Stimulated activated CD4-positive, alpha-beta T cell treated with anti-CD3 and anti-CD28 coated beads, Interleukin-12 subunit alpha, Interleukin-12 subunit beta, amount 100 ng/mL, for 4 hours (primary cell): ENCODE measurements at places on chromosomes 4 and X.

- no peak for DNase-seq
Measured at GRCh38 chr4:17619416-17620105, 5.1 kb downstream of the MED28 start.

DNA sequence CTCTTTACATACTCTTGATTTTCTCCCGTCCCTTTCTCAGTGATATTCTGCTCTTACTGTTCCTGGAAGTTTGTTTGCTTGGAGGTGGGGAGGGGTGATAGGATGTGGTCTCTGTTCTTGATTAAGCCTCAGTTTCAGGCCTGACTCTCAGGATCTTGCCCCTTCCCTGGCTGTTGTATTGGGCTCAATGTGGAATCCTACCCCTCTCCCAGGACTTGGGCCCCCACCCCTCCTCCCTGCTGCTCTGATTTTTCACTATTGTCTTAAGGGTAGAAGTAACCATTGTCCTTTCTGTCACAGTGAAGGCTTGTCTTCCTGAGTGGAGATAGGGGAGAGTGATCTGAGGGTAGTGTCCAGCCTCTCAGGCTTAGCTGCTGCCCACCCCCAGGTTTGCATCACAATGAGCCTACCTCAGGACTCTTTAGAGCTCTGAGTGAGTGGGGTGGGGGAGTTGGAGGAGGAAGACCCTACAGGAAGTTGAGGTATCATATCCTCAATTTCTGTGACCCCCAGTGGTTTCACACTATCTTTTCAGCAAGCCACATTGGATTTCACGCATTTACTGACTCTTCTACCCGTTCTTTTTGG lies 16.5 kb downstream of the CDKL5 start:
- DNase-seq: no peak

GRCh38 chr4:184748251-184748652 lies 14.4 kb upstream of the CENPU start:
- no peak for DNase-seq

- no peak for DNase-seq
Measured at GRCh38 chrX:10048707-10049106, 81.5 kb downstream of the CLDN34 start.

DNA sequence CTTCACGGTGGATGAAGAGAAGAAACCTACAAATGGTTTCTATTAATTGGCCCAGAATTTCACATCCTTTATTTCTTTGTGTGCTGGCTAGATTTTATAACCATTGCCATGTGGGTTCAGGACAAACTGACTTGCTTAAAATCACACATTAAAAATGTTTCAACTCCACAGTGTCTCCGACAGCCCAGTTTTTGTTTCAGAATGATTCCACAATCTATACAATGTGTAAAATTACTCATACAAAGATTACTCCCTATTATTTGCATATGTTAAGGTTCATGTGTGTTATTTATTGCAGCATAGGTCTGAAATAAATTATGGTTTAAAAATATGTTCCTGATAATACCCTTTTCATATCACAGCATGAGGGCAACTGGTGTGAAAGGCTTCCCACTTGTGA lies 20.6 kb downstream of the DCHS2 start:
- no peak for DNase-seq

GRCh38 chr4:119238068-119238722 lies 25.7 kb downstream of the USP53 start:
- DNase-seq: no peak

GRCh38 chr4:102318105-102318504 lies 27.2 kb downstream of the SLC39A8 start:
- DNase-seq: no peak

DNA sequence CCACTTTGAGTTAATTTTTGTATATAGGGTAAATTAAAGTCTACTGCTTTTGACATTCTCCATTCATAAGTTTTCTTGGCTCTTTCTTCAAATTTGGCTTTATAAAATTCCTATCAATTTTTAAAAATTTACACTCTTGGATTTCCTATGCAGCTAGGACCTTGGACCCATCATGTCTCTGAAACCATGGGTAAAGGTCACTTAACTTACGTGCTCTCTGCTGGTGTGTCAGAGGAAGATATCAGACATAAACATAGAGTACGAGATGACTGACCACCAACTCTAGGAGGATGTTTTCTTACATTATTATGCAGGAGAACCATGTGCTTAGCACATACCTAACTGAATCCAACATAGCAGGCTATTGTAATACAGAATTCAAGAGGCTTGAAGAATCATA lies 62.5 kb upstream of the C1GALT1C1 start:
- DNase-seq: no peak

- DNase-seq: no peak
Measured at GRCh38 chr4:179123084-179123483, 1680.8 kb upstream of the AGA start.

- DNase-seq: no peak
Measured at GRCh38 chr4:145390571-145390970, 91.1 kb upstream of the SMAD1 start.

- no peak for DNase-seq
Measured at GRCh38 chr4:26124753-26125321, 196.0 kb upstream of the RBPJ start.

DNA sequence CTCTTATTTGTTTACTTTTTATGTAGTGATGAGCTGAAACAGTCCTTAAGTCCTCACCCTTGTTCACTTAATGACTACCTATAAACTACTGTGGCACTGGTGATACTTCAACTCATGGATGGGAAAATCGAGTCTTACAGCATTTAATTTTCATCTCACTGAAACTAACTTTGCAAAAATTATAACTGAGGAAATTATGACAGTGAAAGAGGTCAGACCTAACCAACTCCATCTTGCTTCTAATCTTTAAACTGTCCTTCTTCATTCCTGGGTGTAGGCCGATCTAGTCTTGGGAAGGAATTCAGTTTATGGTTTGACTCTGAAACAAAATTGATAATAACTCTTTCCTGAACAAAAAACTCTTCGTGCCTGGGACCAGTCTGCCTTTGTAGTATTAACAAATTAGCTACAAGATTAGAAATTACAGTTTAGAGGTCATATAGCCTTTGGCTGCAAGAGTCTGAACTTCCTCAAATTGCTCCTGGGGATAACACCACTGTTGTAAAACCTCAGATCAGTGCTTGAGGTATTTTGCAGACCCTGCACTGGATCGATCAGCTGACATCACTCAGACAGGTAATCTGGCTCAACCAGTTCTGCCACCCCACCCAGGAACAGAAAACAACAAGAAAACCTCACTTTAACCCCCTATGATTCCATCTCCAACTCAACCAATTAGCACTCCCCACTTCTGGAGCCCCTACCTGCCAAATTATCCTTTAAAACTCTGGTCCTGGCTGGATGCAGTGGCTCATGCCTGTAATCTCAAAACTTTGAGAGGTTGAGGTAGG lies 995.7 kb upstream of the PRKX start:
- no peak for DNase-seq

- DNase-seq: no peak
Measured at GRCh38 chrX:139766545-139766983, 58.6 kb upstream of the MCF2 start.

GRCh38 chrX:129139837-129140598 lies 383.3 kb downstream of the SMARCA1 start:
- DNase-seq: no peak

- no peak for DNase-seq
Measured at GRCh38 chr4:172813359-172813923, 355.2 kb upstream of the GALNT7 start.

- DNase-seq: no peak
Measured at GRCh38 chrX:2628751-2629315, 62.3 kb upstream of the CD99 start.

GRCh38 chrX:68203211-68203610 lies 230.1 kb downstream of the OPHN1 start:
- no peak for DNase-seq

GRCh38 chr4:3530663-3531254 lies 1.5 kb downstream of the LRPAP1 start:
- DNase-seq: no peak

DNA sequence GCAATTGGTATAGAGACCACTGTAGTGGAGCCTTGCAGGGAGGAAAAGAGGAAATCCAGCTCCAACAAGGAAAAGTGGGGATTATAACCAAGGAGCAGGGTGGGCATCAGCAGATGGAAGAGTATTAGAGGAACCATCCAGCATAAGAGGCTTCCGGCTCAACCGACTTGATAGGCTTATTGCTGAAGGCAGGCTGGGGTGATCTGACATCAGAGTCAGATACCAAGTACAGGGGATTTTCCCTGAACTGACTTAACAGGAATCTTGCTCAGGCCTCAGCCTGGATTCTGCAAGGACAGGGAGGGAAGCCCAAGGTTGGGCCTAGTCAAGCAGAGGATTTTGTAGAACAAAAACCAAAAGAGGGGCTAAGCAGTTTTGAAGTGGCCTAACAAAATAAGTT lies 129.6 kb downstream of the DCLK2 start:
- DNase-seq: no peak

DNA sequence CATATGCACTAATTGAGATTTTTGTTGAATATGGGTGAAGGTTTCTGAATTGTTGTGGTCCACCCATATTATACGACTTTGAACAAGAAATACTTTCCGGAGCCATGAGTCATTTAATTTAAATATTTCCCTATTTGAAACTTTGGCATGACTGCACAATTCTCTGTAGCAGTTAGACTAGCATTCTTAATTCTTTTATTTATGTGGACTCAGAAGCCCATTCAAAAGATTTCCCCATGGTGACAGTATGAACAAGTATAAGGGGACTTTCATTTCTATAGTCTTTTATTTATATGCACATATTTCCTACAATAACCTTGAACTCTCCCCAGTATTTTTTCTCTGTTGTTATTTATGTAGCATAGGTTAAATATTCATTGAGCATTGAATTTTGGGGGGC lies 72.6 kb downstream of the DTHD1 start:
- no peak for DNase-seq

DNA sequence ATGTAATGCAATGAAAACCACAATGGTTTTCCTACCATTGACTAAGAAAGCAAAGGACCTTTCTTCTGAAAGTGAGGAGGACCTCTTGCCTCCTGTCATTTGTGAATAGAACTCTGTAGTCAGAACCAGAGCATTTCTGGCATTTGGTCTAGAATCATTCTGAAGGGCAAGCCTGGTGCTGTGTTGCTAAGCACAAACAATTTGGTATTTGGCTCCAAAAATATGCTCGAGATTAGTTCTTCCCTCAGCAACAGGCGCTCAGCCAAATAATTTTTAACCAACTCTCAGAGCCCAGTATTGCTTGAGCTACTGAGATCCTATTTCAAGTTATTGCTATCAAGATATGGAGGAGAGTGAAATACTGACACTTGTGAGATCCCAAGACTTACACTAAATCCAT lies 71.0 kb downstream of the SNCA start:
- no peak for DNase-seq

DNA sequence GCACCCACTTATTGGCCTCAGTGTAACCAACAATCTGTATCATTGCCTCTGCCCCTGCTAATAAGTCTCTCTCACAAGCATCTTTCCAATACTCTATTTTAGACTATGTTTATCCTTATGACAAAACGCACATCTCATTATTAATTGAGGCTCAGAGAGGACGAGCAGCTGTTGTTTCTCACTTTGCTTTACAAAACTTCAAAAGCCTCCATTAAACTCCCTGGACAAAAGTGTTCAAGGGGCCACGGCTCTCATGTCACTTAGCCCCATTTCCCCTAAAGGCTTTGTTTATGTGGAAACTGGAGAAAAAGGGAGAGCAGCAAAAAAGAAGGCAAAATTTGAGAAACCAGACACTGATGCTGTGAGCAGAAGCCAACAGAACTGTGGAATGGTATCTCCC lies 180.0 kb upstream of the LNX1 start:
- DNase-seq: no peak

DNA sequence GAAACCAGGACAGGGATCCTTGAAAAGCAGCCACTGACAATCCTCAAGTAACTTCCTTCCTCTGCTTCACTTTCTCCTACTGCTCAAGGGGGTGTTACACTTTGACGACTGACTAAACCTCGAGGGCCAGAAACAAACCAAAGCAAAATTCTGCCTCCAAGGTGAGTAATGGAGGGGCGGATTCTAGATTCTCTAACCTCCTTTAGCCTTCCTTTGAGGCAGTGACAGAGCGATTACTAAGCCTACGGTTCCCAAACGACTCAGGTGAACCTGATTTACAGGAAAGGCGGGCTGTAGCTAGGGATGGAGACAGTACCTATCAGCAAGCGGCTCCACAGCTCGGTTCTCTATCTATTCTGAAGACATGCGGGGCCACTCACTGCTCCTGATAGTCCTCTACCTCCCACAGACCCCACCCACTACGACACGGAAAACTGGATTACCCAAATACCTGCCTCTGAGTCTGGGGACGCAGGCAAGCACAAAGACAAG lies 487 bp downstream of the TBCK start:
- DNase-seq: no peak

DNA sequence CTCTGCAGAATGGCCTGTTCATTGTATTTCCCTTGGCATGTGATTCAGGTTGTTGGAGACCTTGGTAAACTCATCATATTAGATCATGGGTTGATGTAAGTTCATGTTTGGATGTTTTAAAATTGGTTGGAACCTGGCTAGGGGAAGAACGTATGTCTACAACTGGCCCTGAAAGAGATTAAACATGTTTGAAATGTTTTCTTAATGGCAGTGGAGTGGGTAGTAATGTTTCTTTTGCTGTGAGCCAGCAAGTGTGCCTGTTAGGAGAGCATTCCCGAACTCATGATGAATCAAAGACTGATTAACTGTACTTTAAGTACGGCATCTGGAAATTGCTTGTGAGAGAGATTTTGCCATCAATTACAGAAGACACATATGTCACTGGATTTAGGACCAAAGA lies 44.5 kb upstream of the SLC4A4 start:
- no peak for DNase-seq

DNA sequence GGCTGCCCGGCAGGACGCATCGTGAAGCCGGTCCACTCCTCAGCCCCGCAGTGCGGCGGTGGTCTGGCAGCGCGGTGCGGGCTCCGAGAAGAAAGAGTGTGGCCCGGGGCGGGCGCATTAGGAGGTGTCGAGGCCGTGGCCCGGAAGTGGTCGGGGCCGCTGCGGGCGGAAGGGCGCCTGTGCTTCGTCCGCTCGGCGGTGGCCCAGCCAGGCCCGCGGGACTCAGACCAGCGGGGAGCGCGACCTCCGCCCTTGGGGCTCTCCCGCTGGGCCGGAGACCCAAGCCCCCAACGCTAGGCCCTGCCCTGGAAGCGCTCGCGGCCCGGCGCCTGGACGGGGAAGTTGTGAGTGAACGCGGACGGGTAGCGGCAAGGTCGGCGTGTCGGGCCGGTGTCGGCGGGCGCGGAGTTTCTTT lies 60.0 kb downstream of the HS3ST1 start:
- no peak for DNase-seq

- DNase-seq: no peak
Measured at GRCh38 chr4:66000510-66001117, 330.3 kb upstream of the EPHA5 start.

GRCh38 chrX:95427389-95427788 lies 1257.3 kb upstream of the DIAPH2 start:
- DNase-seq: no peak

- no peak for DNase-seq
Measured at GRCh38 chrX:16718824-16719333, 533 bp upstream of the SYAP1 start.

DNA sequence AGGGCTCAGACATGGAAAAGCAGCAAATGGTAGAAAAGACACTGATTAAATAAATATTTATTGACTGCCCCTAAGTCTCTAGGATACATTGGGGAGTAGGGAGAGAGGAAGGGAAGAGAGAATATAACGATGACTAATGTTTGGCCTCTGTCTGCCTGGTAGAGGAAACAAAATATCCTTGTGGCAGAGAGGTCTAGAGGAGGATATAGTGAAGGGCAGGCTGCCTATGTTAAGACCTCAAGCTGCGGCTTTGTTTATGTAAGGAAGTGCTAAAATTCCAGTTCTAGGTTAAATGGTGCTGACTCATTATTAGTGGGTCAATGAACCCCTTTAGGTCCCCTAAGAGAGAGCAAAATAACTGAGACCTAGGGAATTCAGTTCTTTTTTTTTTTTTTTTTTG lies 427.3 kb upstream of the FTHL17 start:
- no peak for DNase-seq

GRCh38 chr4:5014007-5014682 lies 5.1 kb downstream of the CYTL1 start:
- DNase-seq: no peak
